ENCODE measurements at places on chromosomes 11 and 22.

DNA sequence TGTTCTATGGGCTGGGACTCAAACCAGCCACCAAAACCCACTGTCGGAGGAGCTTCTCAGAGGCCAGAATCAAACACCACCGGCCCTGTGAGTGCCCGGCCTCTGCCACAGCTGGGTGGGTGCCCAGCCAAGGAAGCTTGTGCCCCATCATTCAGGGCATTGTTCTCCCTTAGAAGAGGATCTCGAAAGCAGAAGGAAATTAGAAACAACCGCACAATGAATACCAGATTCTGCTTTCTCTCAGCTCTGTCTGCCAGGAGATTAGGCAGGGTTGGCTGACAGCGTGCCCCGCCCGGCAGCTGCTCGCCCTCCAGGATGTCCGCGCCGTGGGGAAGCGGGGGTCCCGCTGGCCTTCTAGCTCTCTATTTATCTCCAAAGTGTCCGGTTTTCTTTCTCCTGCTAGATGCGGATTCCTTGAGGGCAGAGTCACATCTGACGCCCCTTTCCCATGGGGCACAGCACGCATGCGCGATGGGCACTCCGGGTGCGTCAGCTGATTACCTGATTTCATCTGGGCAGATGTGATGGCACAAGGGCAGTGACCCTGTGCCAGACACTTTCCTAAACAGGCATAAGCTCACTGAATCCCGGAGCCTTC lies 25.5 kb downstream of the SCGB1A1 start:
- H3K4me3 ChIP-seq: peak overlapping the region; percentile 35
- H3K27me3 ChIP-seq: no peaks in the 10 kb centered on the region
- no peaks in the 10 kb centered on the region for H3K36me3 ChIP-seq
- H3K4me1 ChIP-seq: peaks cover 39% of the 10 kb centered on the region

DNA sequence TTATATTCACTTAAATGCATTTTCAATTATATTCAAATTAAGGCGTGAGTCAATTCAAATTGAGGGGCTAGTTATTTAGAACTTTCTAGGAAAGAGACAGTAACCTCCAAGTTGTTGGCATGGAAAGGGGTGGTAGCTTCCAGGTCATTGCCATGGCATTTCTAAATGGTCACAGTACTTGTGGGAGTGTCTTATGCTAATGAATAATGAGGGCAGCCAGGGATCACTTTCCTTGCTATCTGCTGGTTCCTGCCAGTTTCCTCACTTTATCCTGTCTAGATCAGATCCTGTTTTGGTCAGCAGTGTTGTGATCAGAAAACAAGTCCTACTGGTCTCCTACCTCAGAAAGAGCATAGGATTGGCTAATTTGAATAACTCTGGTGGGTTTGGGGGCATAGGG lies 21.8 kb upstream of the RNASEH2C start:
- no peaks in the 10 kb centered on the region for H3K4me1 ChIP-seq
- no peak overlapping the region for H3K27ac ChIP-seq
- no peak for DNase-seq
- H3K4me3 ChIP-seq: no peak overlapping the region
- no peaks in the 10 kb centered on the region for H3K27me3 ChIP-seq
- H3K36me3 ChIP-seq: no peaks in the 10 kb centered on the region

- H3K27ac ChIP-seq: no peak overlapping the region
- DNase-seq: no peak
- H3K4me3 ChIP-seq: no peak overlapping the region
- no peaks in the 10 kb centered on the region for H3K36me3 ChIP-seq
- H3K4me1 ChIP-seq: peaks cover 3% of the 10 kb centered on the region
Observed at GRCh38 chr11:44538375-44539054, 26.9 kb upstream of the CD82 start.

DNA sequence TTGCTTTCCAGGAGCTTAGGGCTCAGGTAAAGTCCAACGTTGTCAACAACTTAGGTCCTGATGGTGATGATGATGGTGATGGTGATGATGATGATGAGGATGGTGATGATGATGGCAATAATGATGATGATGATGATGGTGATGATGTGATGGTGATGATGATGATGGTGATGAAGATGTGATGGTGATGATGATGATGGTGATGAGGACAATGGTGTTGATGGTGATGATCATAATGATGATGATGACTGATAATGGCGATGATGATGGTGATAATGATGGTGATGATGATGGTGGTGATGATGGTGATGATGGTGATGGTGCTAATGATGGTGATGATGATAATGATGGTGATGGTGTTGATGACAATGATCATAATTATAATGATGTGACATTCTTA lies 750.2 kb downstream of the TBC1D22A start:
- H3K4me3 ChIP-seq: no peak overlapping the region
- no peaks in the 10 kb centered on the region for H3K4me1 ChIP-seq
- DNase-seq: no peak

DNA sequence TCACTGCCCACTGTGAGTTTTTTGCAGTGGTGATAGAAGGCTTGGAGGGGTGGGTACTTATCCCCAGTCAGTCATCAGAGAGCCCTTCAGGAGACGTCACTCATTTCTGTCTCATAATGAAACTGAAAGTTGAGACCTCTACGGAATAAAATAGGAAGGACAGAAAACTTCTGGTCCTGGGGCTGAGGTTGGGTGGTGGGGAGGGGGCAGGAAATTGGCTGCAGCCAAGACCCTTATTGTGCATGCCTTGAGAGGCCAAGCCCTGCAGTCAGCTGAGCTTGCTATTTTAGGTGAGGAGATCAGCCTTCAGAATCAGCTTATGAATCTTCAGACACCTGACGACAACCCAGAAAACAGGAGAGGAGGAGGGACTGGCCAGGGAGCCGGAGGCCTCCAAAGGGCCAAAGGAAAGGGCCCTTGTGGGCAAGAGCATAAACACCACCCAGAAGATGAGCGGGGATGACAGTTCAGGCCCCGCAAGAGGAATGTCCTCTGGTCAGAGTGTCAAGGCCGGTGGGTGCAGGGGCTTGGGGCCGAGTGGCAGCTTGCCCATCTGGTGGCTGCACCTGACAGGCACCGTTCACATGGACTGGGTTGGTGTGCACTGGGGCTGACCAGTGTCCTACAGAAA lies 17.9 kb upstream of the ADA2 start:
- no peaks in the 10 kb centered on the region for H3K27me3 ChIP-seq
- no peak for DNase-seq
- no peaks in the 10 kb centered on the region for H3K36me3 ChIP-seq
- peaks cover 11% of the 10 kb centered on the region for H3K4me1 ChIP-seq

Measured in upper lobe of left lung (tissue), 6 donors.